Esophagus (tissue), 2 donors: ENCODE measurements at places on chromosomes 1 and 21. TPM values are rescaled to one million over a fixed set of nuclear protein-coding genes. Genes with fewer than 3 reads are reported as not detected.

Gene LCE2B
- polyA plus RNA-seq, result not detected

Gene TSSK3
- polyA plus RNA-seq, result 0.15 TPM

Gene ZNF648
- not detected for polyA plus RNA-seq

Gene VWA5B1
- polyA plus RNA-seq, result not detected

Gene AMY2A
- polyA plus RNA-seq, result 0.16 TPM

Gene IGSF9
- polyA plus RNA-seq, result 7.4 TPM

Gene SRSF4
- polyA plus RNA-seq, result 50.8 TPM

Gene NECTIN4
- polyA plus RNA-seq, result 44.9 TPM

Gene S100A12
- 67.2 TPM for polyA plus RNA-seq

Gene CHAF1B
- polyA plus RNA-seq, result 3.2 TPM

Gene SH2D2A
- polyA plus RNA-seq, result 0.90 TPM

Gene LRRC3
- polyA plus RNA-seq, result 0.93 TPM

Gene TTC22
- 83.5 TPM for polyA plus RNA-seq

Gene PRRX1
- polyA plus RNA-seq, result 4.5 TPM

Gene PERM1
- 0.47 TPM for polyA plus RNA-seq

Gene SAMD13
- polyA plus RNA-seq, result 0.45 TPM

Gene PCBP3
- 0.24 TPM for polyA plus RNA-seq

Gene LCE6A
- polyA plus RNA-seq, result not detected

Gene HFM1
- 0.12 TPM for polyA plus RNA-seq

Gene RGS18
- 0.41 TPM for polyA plus RNA-seq

Gene LENEP
- polyA plus RNA-seq, result 0.22 TPM

Gene OR2T2
- not detected for polyA plus RNA-seq

Gene OVAAL
- not detected for polyA plus RNA-seq

Gene TRAF5
- polyA plus RNA-seq, result 3.2 TPM

Gene NGF
- 0.35 TPM for polyA plus RNA-seq

Gene HAO2
- not detected for polyA plus RNA-seq

Gene SELP
- 1.5 TPM for polyA plus RNA-seq

Gene C1orf141
- not detected for polyA plus RNA-seq

Gene OR2L13
- polyA plus RNA-seq, result not detected

Gene ARHGEF11
- polyA plus RNA-seq, result 11.2 TPM
